MM.1S (cell line): ENCODE measurements at places on chromosomes 11 and 22.

DNA sequence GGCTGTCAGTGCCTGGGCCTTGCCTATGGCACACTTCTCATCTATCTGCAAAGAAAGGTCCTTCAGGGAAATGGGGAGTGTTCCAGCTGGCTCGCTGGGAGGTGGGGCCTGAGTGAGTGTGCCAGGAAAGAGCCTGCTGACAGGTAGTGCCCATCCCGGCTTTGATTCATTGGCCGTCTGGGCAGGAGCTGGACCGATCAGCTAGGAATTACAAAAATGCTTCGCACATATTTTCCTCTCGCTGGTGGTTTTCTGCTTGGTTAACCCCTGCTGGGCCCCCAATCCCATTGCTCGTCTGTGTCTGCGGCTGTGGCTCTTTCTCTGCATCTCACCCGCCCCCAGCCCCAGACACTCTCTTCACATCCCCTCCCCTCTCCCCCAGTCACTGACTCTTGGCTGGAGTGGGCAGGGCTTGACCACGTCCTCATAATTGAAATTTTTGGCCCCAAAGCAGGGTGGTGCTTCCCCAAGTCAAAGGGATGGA lies 10.8 kb downstream of the LIF start:
- DNase-seq: no peak

GRCh38 chr11:120136356-120136755 lies 1.6 kb downstream of the TRIM29 start:
- no peak for DNase-seq

GRCh38 chr11:44963948-44964347 lies 13.3 kb upstream of the TP53I11 start:
- DNase-seq: no peak

DNA sequence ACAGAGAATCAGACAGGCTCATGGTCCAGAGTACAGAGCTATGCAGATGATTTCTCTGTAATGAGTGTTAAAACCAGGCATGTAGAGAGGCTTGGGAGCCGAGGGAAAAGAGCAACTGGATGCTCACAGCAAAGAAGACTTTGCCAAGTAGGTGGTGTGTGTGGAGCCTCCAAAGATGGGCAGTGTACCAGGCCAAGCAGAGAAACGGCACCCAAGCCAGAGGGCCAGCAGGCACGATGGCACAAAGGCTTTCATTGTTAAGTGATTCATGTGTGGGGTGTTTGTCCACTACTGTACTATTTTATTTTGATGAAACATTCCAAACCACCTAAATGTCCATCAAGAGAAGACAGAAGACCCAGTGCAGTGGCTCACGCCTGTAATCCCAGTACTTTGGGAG lies 11.1 kb downstream of the RANGAP1 start:
- no peak for DNase-seq

- DNase-seq: no peak
Measured at GRCh38 chr11:23013509-23013908, 153.2 kb upstream of the CCDC179 start.

- DNase-seq: no peak
Measured at GRCh38 chr11:24496736-24497725, at the start of gene LUZP2. TSS of gene LUZP2 (plus strand) at chr11:24497053.

DNA sequence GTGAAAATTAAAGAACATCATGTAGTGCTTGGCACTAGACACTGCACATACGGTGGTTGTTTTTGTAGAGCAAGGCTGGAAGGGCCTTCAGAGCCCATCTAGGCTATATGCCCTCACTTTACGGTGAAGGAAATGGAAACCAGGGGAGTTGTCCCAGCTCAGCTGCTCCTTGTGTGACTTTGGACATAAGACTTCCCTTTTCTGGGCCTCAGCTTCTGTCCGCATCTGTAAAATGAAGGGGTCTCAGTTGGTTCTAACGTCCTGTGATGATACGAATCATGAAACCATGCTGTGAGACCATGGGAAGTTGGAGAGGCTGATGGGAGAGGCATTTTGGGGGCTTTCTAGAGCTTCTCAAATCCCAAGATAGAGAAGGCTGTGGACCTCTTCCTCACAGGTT lies 4.7 kb downstream of the KCNE3 start:
- no peak for DNase-seq

- DNase-seq: no peak
Measured at GRCh38 chr11:30487200-30487898, 98.8 kb downstream of the MPPED2 start.

DNA sequence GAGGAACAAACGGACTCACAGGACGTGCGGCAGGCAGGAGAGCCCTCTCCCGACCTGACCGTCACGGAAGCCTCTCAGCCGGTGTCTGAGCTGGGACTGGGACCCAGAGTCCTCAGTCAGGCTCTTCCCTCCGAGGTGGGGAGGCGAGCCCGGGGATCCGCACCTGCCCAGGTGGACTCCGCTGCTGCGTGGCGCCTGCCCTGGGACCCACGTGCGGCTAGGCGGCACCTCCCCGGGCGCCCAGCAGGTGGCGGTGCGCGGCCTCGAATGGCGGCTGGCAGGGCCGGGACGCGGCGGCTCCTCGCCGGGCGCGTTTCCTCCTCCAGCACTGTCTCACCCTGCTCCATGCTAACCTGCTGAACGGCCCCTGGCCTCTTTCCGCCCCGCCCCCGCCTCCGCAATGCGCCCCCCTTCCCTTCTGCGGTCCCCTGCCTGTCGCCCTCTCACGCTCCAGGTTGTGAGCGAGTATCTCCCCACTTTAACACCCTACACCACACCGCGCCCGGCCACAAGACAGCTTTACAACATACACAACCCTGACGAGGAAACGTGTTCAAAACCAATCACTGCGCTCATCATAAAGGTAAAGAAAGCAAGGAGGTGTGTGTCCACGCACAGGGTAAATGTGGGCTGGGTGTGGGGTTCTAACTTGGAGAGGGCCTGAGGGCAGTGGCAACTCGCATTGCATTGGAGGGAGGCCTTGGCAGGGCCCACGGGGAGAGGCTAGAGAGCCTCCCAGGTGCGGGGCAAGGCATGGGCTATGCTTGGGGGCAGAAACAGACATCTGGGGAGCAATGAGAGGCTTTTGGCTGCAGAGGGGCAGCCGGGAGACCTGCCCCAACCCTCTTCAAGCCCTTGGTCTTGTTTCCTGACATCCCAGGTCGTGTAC lies 25.9 kb upstream of the ATXN10 start:
- DNase-seq: peak; percentile 68

DNA sequence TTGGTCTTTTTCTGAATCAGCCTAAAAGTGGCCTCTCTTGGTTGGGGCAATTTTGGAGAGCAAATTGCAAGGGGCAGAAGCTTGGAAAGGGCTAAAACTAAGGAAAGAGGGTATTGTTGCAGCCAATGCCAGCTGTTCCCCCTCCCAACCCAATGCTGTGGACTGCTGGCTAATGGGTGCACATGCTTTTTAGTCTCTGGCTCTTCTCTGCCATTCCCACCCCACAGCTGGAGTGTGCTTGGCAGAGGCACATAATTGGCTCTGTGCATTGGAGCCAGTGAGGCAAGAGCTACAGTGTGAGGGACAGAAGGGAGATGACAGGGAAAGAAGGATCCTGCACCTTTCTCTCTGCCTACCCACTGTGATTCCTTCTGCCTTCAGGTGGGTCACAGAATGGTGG lies 140.0 kb downstream of the NECTIN1 start:
- no peak for DNase-seq

GRCh38 chr22:22920104-22920654 lies 32.6 kb downstream of the IGLL5 start:
- no peak for DNase-seq

DNA sequence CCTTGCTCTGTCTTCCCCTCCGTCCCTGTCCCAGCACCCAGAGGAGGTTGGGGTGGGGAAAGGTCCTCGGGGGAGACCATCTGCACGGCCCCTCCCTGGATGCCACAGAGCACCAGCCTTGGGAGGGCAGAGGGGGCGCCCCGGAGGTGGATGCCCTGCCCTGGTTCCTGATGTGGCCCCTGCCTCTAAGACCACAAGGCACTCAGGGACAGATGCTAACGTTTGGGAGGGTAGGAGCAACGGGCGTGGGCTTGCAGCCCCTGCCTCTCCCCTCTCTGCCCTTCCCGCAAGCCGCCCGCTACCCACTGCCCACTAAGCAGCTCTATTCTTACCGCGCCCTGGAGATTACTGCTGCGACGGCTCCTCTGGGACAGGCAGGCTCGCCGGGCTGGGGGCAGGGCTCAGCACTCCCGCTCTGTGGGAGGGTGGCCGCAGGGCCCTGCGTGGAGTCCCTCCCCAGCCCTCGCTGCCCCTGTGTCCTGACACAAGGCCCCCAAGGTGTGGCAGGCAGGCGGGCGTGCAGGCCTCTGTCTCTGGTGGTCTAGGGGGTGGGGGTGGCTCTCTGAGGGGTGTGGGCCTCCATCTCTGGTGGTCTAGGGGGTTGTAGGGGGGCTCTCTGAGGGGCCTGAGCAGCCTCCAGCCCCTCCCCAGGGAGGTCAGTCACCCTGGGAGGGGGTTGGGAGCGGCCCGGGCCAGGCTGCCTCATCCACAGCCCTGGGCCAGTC lies 14.9 kb downstream of the BRSK2 start:
- no peak for DNase-seq

GRCh38 chr11:133600786-133601185 lies 68.5 kb upstream of the OPCML start:
- no peak for DNase-seq

DNA sequence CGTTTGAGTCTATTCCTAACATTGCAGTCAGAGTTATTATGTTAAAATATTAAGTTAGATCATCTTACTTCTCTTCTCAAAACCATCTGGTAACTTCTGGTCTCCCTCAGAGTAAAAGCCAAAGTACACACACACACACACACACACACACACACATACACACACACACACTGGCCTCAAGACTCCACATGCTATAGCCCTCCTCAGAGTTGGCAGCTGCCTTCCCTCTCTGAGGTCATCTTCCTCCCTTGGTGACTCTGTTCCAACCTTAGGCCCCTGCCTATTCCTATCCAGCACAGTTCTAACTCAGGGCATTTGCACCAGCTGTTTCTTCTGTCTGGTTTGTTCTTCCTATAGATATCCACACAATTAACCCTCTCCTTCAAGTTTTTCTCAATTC lies 272.0 kb upstream of the SESN3 start:
- DNase-seq: no peak

GRCh38 chr11:130638033-130638432 lies 189.6 kb downstream of the ADAMTS15 start:
- no peak for DNase-seq
